Activated CD4-positive, CD25-positive, alpha-beta regulatory T cell treated with anti-CD3 and anti-CD28 coated beads, Interleukin-2, amount 50 U/mL, for 16 hours (primary cell): ENCODE measurements at places on chromosomes 5 and 9.

DNA sequence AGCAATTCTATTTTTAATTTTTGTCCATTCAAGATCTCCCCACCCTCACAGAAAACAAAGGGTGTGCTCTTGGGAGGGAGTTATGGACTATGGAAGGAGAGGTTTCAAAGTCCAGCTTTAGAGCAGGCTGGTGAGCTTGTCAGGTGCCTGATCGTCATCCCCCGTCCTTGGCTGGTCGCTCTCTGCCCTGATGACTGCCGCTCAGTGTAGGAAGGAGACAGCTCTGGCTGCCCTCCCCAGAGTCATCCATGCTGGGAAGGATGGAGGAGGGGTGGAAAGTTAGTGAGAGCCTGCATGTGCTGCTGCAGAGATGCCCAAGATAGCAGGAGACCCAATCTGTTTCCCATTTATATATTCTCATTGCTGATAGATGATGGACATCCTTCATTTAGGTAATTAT lies 96.6 kb downstream of the NLN start:
- no peak for DNase-seq

DNA sequence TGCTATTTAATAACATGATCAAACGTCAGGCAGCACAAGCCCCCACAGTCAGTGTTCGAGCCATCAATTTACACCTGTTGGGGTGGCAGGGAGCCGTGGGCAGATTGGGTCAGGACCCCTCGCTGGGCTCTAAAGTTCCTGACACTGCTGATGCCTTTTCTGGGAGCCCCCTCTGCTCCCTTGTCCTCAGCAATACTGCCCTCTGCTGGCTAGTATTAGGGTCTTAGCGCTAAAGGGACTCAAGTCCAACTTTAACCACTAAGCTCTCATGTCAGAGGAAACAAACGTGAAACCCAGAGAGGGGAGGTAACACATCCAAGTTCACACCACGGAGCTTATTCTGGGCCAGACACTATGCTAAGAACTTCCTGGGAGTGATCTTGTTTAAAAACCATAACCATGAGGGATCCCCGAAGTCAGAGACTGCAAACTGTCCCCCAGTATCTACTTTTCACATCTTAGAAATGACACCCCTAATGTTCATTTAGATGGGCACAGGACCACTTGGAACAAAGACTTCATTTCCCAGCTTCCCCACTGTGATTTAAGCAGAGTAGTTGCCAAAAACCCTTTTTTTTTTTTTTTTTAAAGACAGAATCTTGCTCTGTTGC lies 20.4 kb downstream of the ANKS6 start:
- no peak for DNase-seq

DNA sequence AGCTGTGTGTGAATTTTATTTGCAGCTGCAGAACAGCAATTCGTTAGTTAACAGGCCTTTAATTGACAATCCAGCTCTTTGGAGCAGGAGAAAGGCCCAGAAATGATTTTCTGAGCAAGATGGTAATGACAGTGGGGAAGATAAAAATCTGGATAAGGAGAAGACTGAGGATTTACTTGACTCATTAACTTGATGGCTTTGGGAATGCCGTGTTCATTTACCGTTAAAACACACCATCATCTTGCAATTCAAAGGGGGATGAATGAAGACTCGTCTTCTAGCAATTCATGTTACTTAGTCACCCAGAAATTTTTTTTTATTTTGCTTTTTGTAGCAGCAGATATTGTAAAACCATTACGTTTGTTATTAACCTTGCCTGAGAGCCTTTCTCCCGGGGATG lies 52.0 kb downstream of the PTTG1 start:
- no peak for DNase-seq

GRCh38 chr5:178561746-178562264 lies 28.4 kb downstream of the COL23A1 start:
- DNase-seq: no peak
